ENCODE measurements at places on chromosomes 13 and 19.

DNA sequence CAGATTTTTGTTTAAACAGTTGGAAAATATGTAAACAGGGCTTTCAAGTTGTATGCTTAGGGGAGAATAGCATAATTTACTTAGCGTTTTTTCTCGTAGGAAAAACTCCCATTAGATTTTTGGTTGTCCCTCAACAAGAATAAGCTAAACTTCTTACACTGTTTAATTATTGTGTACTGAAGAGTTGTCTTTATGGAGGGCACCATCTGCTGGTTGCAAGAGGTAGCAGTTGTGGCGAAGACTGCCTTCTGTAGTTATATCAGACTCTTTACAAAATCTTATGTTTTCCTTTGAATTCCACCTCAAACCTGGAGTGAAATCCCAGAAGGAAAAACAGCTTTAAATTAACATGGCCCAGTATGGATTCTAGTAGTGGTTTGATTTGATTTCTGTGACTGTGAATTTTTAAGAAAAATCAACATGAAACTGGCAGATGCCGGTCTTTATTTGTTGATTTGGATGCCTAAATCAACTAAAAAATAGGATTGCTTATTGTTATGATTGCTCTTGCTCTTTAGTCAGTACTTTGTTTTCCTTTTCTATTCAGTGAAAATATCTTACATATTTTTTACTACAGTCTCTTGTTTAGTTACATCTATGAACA is 53.4 kb downstream of the PDS5B start:
- no peak for DNase-seq

- DNase-seq, result no peak
These were observed 70.3 kb downstream of the PIBF1 start for GRCh38 chr13:72852207-72852606.

- no peak for DNase-seq
These were observed 19.9 kb downstream of the CEACAM21 start for GRCh38 chr19:41595890-41596280.

DNA sequence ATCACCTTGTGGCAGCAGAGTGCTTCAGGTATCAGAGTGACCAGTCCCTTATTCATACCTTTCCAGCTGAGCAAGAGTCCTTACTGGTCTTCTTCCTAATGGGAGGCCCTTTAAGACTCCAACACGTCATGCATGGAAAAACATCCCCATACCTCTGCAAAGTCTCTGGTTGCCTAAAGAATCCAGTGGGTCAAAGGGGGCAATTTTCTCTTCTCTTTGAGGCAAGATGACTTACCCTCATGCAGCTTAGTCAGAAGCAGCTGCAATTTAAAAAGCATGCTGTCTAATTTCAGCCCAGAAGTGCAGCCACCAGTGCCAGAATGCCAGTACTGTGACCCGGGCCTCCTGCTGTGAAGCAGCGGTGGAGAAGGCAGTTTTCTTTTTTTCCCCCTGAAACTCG is 18.7 kb downstream of the PPP5C start:
- no peak for DNase-seq

- no peak for DNase-seq
These were observed 1569.7 kb upstream of the SLC10A2 start for GRCh38 chr13:104635879-104636278.

GRCh38 chr13:42794577-42795275 is 13.3 kb downstream of the FAM216B start:
- no peak for DNase-seq

- no peak for DNase-seq
These were observed 6.3 kb upstream of the PNMA8C start for GRCh38 chr19:46435009-46435408.

DNA sequence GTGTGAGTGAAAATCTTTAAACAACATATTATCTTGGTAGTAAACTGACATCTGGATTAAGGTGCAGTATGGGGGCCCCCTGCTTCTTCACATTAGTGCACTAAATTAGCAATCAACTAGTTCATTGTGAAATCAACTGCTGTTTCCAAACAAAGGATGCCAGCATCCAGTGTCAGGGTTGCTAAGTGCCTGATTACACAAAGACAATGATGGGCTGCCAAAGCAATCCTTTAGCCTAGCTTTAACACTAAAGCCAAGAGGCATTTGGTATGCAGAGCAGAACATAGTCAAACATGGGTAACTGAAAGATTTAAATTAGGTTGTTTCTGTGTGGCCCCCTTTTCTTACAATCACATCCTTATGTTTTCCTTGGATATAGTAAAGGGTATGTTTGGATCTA is 543.1 kb upstream of the SLITRK5 start:
- DNase-seq, result no peak

GRCh38 chr13:99135591-99135990 is 65.1 kb upstream of the UBAC2 start:
- no peak for DNase-seq

- DNase-seq, result no peak
These were observed 65.8 kb downstream of the GPC6 start for GRCh38 chr13:93292366-93292765.

DNA sequence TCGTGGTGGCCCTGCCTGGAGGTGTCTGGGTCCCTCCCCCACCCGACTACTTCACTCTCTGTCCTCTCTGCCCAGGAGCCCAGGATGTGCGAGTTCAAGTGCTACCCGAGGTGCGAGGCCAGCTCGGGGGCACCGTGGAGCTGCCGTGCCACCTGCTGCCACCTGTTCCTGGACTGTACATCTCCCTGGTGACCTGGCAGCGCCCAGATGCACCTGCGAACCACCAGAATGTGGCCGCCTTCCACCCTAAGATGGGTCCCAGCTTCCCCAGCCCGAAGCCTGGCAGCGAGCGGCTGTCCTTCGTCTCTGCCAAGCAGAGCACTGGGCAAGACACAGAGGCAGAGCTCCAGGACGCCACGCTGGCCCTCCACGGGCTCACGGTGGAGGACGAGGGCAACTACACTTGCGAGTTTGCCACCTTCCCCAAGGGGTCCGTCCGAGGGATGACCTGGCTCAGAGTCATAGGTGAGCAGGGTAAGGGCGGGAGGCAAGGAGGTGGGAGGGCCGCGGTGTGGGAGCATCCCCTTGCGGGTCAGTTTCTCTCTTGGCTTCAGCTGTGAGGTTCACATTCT is 19.2 kb downstream of the NECTIN2 start:
- no peak for DNase-seq

All from LNCaP clone FGC (cell line).